NCI-H187 (cell line): ENCODE measurements at places on chromosomes 3 and 15.

GRCh38 chr3:153463895-153464294 is 301.9 kb downstream of the RAP2B start:
- no peak for DNase-seq

DNA sequence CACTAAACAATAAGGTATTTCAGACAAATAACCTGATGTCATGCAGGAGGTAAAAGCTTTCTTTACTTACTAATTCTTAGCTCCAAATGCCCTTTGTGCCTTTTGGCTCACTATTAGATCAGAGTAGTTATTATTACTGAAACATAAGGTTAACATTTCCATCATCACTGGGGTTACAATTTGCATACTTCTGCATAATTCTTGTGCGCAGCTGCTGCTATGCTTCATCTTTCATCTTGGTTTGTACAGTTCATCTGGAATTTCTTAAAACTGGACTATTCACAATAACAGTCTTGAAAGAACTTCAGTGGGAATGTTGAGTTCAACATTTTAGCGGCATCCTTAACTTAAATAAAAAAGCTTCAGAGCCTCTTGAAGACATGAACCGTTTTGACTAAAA is 383.2 kb upstream of the ADAMTS9 start:
- no peak for DNase-seq

- DNase-seq: no peak
These were observed 144.3 kb downstream of the ERC2 start for GRCh38 chr3:56323986-56324420.

GRCh38 chr15:90291679-90292356 is 26.3 kb downstream of the NGRN start:
- peak; percentile 15 for DNase-seq

GRCh38 chr3:15241341-15241740 is 35.3 kb downstream of the CAPN7 start:
- no peak for DNase-seq

DNA sequence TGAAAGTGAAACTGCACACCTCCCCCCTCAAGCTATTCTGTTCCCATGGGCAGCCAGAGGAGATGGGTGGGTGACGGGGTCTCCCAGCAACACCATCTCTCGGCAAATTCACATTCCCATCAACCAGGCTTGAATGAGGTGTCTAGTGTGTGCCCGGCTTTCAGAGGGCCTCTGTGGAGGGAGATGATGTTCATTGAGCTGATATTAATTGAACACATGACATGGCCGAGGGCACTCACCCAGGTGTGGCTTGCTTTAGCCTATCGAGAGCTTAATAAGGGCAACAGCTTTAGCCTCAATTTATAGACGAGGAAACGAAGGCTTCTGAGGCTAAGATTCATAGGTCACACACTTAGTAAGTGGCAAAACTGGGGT is 288.0 kb downstream of the UACA start:
- DNase-seq: no peak

DNA sequence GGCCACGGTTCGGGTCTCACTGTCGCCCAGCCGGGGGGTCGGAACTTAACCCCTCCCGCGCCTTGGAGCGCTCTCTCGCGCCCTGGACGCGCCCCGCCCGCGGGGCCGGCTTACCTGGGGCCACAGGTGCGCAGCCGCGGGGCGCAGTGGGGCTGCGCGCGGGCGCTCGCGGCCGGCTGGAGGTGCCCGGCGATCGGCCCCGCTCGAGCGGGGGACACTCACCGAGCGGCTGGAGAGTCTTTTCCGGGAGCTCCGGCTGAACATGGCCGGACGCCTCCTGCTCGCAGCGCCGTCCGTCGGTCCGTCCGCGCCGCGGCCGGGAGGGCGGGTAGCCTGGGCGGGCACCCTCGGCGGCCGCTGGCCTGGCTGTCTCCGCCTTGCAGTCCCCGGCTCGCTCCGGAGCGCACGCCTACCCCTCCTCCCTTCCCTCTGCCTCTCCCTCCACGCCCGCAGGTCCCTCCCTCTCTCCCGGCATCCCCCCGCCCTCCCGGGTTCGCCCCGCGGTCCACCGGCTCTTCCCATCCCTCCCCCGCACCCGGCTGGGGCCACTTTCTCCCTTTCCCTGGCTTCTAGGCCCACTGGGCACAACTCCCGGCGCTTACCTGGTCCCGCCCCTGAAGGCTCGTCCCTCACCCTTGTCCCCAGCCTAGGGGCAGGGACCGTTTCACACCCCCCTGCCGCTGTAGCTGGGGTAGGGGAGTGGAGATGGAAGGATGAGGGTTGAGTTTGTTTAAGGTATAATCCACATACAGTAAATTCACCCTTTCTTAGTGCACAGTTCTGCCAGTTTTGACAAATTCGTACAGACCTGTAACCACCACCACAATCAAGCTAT is 220.1 kb upstream of the PRICKLE2 start:
- peak; percentile 2 for DNase-seq

- DNase-seq: no peak
These were observed 3.0 kb downstream of the DUT start for GRCh38 chr15:48334260-48334659.

GRCh38 chr15:67403428-67404154 is 117.3 kb upstream of the C15orf61 start:
- no peak for DNase-seq

- DNase-seq: no peak
These were observed 96.3 kb downstream of the NUP210 start for GRCh38 chr3:13323822-13324221.

DNA sequence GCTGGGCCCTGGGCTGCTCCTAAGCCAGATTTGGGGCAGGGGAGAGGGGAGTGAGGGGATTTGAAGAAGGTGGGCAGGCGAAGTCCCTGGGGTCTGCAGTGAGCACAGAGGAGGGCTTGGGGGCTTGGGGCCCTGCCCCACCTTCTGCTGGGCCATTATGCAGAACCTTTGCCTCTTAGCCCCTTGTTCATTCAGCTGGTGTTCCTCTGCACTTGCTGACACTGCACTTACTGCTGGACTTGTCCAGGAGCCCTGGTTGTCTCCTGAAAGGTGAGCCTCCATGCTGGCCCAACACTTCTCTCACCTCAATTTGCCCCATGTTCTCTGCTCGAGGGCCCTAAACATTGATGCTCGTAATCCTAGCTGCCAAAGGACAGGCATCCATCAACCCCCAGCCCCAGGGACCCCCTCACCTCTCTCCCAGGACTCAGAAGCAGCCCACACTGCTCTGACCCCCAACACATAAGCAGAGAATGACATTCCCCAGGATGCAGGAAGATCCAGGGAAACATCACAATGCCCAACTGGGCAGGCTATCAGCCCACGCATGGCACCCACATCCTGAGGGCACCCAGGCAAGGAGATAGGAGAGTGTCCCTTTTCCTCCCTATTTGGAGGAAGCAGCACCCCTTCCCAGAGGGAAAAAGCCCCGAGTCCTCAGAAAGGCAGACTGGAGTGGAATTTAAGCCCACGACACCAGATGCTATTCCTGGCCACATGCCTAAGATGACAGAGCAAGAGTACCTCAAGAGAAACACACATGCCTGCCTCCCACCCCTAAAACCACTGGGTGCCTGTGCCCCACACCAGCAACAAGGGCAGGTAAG is 76.8 kb downstream of the ADCY5 start:
- DNase-seq: no peak

DNA sequence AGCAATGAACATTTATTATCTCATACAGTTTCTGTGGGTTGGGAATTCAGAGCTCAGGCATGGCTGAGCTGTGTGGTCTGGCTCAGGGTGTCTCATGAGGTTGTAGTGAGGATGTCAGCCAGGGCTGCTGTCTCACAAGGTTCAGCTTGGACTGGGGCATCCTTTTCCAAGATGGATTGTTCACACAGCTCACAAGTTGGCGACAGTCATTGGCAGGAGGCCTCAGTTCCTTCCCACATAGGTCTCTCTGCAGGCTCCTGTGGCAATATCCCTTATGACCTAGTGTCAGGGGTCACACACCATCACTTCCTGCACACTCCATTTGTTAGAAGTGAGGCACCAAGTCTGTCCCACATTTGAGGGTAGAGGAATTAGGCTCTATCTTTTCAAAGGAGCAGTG is 56.0 kb downstream of the RPLP1 start:
- DNase-seq: no peak

DNA sequence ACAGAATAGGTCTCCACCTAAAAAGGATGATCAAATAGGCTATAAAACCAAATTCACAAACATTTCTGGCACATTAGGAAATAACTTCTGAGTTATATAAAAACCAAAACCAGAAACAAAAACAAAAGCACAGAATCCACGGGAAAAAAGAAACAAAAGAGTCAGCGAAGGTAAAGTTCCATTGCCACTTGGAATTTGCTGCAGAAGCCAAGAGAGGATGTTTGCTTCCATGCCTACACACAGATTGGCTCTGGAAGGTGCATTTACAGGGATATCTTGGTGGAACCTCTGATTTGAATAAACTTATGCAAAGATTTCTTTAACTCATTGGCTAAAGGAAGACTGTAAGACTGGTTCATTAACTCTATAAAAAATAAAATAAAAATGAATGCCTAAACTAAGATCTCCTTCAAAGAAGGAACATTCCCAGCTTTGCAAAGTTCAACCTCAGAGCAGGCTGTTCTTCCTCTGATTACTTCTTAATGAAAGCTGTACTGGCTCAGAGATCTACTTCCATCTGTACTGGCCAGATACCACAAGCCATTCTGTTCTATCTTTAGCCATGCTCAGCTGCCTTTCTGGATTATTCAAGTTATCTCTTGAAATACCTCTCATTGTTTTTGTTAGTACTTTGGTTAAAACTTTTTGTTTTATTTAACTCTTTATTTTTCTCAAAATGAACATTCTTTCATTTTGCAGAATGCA is 537.5 kb upstream of the CCDC54 start:
- no peak for DNase-seq

DNA sequence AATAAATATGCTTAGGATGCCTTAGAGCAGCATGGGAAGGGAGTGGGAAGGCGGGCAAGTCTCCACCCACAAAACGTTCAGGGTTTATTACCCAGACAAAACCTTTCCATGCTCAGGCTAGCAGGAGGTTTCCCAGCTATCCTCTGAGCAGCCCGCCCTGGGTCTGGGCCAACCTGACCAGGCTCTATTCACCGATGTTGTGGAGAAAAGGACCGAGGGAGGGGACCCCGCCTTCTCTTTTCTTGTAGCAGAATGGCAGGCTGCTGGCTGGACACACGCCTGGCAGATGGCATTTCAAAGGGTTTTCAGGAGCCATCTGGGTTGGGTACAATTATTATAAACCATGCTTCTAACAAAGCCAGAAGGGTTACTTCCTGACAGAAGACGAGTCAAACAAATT is 540.9 kb downstream of the MAGI1 start:
- no peak for DNase-seq

GRCh38 chr15:62069551-62069950 is 2.8 kb downstream of the C2CD4A start:
- no peak for DNase-seq

DNA sequence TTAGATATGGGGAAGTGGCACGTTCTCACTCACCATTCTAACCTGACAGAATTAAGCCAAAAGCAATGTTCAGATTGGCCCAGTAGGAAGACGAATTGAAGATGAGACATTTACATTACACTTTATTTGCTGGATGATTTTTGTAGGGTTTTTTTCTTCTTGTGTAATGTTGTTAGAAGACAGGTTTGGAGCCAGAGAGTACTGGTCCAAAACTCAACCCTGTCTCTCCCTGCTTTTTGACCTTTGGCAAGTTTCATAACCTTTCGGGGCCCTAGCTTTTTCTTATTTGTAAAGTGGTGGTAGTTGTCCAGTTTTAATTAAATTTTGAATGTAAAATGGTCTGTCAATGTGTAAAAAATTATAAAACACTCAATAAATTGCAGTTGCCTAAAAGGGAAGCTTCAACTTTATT is 29.5 kb downstream of the PDE8A start:
- no peak for DNase-seq

DNA sequence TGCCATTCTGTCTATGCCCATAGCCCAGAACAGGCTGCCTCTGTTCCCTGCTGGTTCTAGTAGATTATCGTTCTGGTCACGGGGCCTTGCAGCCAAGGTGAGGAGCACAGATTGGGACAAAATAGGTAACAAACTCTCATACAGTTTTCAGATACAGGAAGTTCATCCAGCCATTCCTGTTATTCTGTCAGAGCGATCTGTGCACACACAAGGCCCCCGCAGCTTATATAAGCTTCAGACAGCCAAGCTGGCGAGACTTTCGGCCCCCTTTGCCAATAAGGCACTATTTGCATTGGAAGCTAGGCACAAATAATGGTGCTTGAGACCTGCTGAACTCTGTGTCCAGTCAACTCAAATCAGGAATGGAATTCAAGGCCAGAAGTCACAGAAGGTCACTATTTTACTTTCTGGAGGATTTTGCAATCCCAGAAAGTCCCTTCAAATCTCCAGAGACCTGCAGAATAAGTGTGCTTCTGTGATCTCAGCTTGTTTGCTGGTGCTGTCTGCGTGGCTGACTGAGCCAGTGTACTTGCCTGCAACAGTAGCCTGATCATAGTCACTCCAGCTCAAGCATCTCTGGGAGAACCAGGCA is 69.4 kb downstream of the BFSP2 start:
- DNase-seq: no peak

GRCh38 chr3:33991673-33992072 is 193.2 kb downstream of the PDCD6IP start:
- no peak for DNase-seq

DNA sequence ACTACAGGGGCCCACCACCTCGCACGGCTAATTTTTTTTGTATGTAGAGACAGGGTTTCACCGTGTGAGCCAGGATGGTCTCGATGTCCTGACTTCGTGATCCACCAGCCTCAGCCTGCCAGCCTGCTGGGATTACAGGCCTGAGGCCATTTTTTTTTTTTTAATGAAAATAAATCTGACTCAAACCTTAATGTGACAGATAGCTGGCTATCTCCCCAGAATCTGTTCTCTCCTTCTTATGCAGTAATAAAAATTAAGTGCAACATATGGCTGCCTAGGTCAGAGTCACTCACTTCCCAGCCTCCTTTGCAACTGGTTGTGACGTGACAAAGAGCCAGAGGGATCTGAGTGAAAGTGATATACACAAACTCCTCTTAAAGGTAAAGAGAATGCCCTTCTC is 53.0 kb downstream of the ZNF148 start:
- no peak for DNase-seq

DNA sequence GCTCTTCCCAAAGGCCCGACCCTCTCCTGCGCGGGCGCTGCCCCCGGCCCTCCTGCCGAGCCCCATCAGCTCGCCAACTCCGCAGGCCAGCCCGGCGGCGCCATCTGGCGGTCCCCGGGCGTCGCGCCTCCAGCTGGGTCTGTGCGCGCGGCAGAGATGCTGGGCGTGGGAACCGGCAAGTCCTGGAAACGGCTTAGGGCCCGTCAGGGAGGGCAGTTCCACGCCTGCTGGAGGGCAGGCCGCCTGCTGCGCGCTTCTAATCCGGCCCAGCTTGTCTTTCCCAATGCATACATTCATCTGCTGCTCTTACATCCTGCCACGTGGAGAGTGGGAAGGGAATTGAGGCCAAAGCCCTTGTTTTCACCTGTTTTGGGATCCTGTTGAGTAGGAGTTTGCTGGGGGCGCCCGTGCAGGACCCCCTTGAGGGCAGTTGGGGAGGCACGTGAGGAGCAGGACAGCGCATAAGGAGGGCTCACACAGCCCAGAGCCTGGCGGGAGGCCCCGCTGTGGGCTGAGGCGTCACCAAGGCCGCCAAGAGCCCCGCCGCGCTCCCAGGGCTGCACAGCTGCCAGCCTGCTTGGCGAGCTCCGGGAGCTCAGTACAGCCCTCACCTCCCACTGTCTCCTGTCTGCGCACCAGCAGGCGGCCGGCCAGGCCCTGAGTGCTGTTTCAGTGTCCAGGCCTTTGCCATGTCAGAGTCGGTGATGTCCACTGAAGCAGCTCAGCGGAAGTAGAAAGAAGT is 165.6 kb downstream of the NSMCE3 start:
- DNase-seq: no peak
